ENCODE measurements at places on chromosomes 7 and 10.

DNA sequence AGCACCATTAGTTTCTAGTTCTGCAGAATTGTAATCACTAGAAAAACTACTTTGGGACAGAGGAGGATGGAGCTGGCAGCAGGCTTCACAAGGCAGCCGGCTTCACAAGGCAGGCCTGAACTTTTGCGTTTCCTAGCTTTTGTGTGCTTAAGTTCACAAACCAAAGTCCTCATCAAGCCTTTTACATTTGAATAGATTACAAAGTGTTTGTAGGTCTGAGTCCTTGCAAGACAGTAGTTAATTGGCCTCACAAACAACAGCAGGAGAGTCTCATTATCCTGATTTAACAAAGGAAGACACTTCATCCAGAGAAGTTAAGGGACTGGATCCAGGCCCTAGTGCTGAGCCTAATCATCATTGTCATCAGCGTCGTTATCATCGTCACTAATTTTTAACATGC lies 147.8 kb upstream of the AUTS2 start:
- no peak for DNase-seq

GRCh38 chr10:121112136-121112535 lies 261.0 kb downstream of the WDR11 start:
- DNase-seq, result no peak

GRCh38 chr7:137934941-137935883 lies 66.7 kb downstream of the CREB3L2 start:
- DNase-seq, result no peak

DNA sequence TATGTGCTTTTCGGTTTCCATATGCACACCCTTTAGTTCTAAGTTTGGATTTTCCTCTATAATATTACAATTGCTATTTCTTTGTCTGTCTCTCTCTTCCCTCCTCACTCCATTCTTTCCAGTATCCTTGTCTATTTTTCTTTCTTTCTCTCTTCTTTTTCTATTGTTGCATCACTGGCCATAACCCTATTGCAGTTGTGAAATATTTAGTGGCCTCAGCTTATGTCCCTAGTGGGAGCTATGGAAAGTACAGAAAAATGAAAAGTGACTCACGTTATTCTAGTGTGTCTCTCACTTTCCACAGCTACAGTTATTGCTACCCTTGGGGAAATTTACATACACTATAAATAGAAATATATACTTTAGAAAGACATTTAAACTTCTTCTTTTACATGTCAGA lies 59.1 kb downstream of the CNTNAP2 start:
- DNase-seq, result no peak

GRCh38 chr7:152966189-152966588 lies 206.6 kb downstream of the ACTR3B start:
- no peak for DNase-seq

GRCh38 chr7:128946936-128947830 lies 9.5 kb downstream of the IRF5 start:
- DNase-seq, result no peak

- peak; percentile 89 for DNase-seq
Measured at GRCh38 chr10:7818295-7819120, at the start of gene TAF3. Gene TAF3, plus strand, starts transcription at chr10:7818505. Its CDS starts 205 bp downstream, at chr10:7818710.

- no peak for DNase-seq
Measured at GRCh38 chr7:128040205-128040604, 9.0 kb upstream of the LRRC4 start.

DNA sequence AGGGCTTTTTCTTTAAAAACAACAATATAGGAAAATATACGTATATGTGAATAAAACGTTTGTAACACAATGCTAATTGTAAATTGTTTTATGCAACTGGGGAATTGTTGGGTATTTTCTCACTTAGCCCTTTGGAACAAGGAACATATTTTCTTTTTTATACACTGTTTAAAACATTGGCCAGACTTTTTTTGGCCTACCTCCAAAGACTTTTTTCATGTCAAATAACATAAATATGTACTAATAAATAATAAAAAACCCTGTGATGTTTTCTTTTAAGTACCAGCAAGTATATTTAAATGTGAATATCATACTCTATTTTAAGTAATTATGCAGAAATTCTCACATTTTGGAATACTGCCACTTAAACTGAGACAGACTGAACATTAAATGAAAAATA lies 15.7 kb downstream of the TMEM106B start:
- DNase-seq, result no peak

GRCh38 chr7:71598553-71598952 lies 466.6 kb downstream of the GALNT17 start:
- DNase-seq, result no peak

GRCh38 chr10:108574233-108574632 lies 1349.1 kb downstream of the XPNPEP1 start:
- no peak for DNase-seq

- DNase-seq, result no peak
Measured at GRCh38 chr10:120314442-120314841, 142.6 kb upstream of the PLPP4 start.

- no peak for DNase-seq
Measured at GRCh38 chr10:119237722-119238436, 30.5 kb downstream of the GRK5 start.

- no peak for DNase-seq
Measured at GRCh38 chr10:9102026-9102425, 1047.5 kb downstream of the GATA3 start.

- no peak for DNase-seq
Measured at GRCh38 chr10:86391986-86392722, 25.6 kb upstream of the GRID1 start.

- no peak for DNase-seq
Measured at GRCh38 chr10:54284526-54285193, 516.4 kb downstream of the PCDH15 start.

DNA sequence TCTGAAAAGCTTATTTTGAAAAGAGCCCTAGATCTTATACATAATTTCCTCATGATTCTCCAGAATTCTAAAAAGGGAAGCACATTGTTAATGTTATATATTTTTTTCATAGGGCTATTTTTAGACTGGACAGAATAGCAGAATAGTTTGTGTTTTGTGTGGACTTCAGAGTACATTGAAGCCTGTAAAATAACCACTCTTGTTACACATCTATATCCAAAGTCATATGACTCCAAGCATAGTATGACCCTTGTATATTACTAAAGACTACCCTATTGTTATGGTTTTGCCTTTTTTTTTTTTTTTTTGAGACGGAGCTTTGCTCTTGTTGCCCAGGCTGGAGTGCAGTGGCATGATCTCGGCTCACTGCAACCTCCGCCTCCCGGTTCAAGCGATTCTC lies 26.1 kb upstream of the FIS1 start:
- DNase-seq, result no peak

DNA sequence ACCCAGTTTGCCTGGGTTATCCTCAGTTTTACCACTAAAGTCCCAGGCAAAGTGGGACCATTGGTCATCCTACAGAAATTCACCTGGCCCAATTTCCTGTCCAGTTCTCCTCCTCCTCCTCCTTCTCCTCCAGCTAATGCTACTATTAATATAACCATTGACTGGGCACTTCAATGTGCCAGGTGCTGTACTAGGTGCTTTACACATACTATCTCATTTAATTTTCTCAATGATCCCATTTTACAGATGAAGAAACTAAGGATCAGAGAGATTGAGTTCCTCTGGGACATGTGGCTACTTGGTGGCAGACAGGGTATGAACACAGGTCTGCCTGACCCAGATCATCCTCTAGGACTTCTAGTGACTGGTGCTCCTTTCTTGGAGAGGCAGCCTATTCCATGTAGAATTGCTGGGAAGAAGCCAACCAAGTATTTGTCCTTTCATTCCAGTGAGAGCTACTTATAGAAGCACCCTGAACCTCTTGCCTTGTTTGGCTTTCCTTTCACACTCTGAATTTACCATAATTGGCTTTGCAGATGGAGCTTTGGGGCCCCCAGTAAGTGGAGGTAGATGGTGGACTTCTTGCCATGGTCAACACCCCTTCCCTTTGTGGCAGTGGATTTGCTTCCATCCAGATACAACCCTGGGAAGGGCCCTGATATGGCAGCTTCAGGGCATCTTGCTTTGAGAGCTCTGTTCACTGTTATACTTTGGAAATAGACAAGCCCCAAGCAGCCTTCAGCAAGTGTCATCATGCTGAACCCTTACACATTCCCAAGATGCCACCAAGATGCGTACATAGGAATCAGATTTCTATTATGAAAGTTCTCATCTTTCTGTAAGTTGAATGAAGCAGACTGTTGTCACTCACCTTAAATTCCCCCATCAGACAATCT lies 78.7 kb downstream of the MYOF start:
- DNase-seq, result no peak

DNA sequence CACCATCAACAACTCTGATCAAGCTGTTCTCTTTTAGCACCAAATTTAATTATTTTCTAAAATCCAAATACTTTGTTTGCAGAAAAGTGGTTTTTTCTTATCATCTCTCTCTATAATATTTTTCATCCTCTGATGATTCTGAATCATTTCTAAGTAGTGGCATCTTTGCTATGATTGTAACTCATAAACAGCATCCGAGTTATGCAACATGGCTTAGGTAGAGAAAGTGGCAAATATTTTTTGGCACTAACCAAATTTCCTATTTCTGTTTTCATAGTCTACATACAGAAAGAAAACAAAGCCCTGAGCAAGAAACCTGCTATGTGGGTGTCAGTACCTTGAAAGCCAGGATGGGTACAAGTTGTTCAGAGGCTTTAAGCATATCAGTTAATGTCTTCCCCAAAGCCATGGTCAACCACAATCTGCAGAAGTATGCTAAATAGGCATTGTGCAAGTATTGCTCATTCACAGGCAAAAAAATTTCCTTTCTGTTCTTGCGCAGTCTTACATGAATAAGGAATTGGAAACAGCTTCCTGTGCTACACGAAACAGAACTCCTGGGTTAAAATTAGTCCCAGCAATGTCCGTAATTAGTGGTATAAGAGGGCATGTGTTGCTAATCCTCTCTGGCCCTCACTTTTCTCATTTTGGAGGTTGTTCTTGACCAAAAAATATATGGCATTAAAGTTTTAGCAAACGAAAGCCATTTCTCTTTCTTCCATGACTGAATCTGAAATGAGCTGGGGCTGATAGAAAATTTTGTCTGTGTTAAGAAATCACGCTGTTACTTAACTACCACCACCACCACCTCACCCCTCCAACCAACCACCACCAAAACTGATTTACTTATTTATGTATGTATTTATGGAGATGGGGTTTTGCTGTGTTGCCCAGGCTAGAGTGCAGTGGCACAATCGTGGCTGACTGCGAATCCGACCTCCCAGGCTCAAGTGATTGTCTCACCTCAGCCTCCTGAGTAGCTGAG lies 325.6 kb upstream of the MAGI2 start:
- no peak for DNase-seq

DNA sequence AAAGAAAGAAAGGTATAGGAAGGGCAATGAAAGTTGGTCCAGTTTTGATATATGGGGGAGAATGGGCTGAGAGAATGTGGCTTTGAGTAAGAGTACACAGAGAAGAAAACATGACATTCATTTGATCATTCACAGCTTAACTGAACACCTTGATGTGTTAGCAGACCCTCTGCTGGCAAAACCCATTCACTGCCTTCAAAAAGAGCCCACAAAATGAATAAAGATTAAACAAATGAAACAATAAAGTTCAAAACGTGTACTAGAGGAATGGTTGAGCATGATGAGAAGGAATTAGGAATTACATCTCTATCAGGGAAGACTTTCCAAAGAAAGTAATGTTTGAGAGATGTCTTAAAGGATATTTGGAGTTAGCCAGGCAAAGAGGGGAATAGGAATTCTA lies 2.1 kb downstream of the WEE2 start:
- DNase-seq, result no peak

- peak; percentile 31 for DNase-seq
Measured at GRCh38 chr10:117442944-117443685, 67.9 kb upstream of the PDZD8 start.

- no peak for DNase-seq
Measured at GRCh38 chr10:27190508-27190907, 35.4 kb downstream of the MASTL start.

DNA sequence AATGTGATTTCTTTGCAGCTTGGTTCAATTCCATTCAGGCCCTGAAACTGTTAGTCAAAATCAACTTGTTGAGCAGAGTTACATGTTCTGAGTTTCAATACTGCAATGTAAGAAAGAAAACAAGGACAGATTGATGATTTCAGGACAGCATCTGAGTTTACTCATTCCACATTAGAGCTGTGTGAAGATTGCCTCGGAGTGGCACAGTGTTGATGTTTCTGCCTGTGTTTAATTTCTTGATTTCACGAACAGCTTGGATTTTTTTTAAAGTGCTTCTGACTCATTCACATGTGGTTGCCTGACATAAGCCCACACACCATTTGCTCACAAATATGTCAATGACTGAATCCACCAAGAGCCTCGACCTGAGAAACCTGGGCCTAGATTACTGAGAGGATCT lies 101.2 kb upstream of the PARD3 start:
- no peak for DNase-seq

DNA sequence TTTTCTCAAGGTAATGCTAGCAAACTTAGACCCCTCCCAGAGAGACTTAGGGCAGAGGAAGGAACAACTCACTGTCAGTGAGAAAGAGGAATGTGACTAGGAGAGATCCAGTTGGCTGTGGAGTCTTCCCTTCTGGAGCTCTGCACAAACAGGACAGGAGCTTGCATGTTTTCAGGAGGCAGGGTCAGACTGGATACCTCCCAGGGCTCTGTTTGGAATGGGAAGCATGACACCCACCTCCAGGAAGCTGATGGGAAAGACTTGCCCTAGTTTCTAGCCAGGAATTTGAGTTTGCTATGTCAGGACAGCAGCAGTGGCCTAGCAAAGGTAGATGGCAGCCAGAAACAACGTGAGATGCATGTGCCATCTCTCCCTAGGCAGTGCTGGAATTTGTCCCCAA lies 40.6 kb downstream of the GHRHR start:
- no peak for DNase-seq

- no peak for DNase-seq
Measured at GRCh38 chr10:97024168-97025073, 161.3 kb downstream of the SLIT1 start.

GRCh38 chr7:120738816-120739215 lies 119.1 kb downstream of the TSPAN12 start:
- no peak for DNase-seq

GRCh38 chr10:119511828-119512515 lies 30.5 kb downstream of the RGS10 start:
- no peak for DNase-seq

GRCh38 chr7:115748123-115748738 lies 282.3 kb downstream of the TFEC start:
- no peak for DNase-seq

GRCh38 chr10:35265435-35265834 lies 70.9 kb upstream of the CCNY start:
- no peak for DNase-seq

- DNase-seq, result no peak
Measured at GRCh38 chr10:101708073-101708472, 13.1 kb upstream of the FBXW4 start.

DNA sequence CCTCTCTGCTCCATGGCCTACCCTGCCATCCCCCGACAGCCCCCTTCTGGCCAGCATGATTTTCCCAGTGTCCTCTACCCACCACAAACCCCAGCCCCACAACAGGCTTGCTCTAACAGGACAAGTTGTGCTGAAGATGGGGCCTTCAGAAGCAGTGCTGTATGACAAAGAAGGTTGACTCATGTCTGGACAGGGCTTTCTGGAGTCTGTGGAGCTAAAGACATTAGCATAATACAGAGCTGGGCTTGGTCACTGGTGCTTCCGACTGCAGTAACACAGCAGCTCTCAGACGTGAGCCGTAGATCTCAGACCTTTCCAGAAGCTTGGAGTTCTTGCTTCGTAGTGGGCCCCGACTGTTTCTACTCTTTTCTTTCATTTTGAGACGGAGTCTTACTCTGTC lies 100.5 kb downstream of the GTF2IRD1 start:
- DNase-seq, result no peak

GRCh38 chr7:141231018-141231792 lies 157.3 kb downstream of the TMEM178B start:
- DNase-seq, result no peak

GRCh38 chr7:116210345-116211005 lies at the start of gene TES:
Gene TES, plus strand, starts transcription at chr7:116210539. Its CDS starts 169 bp downstream, at chr7:116210708.
- peak; percentile 32 for DNase-seq
